ENCODE measurements at places on chromosomes 3 and 15.

- no peak for DNase-seq
These were observed 5.2 kb upstream of the LRRK1 start for GRCh38 chr15:100913961-100914360.

DNA sequence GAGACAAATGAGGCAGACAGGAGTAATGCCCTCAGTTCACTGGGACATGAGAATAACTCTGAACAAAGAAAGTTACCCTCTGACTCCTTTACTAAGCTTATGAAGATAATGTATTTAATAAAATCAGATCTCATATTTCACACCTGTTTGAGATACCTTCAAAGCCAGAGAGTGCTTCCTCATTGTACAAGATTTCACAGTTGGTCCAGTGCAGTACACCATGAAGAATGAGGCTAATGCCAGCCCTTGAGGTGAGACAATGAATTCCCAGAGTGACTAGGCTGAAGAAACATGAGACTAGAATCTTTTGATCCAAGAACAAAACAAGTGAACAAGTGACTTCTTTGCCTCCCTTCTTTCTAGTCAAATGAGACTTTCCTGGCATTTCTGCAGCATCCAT, 1133.8 kb downstream of the TUSC7 start:
- DNase-seq, result no peak

GRCh38 chr3:158420654-158421396, 150.2 kb upstream of the MLF1 start:
- peak; percentile 76 for DNase-seq

DNA sequence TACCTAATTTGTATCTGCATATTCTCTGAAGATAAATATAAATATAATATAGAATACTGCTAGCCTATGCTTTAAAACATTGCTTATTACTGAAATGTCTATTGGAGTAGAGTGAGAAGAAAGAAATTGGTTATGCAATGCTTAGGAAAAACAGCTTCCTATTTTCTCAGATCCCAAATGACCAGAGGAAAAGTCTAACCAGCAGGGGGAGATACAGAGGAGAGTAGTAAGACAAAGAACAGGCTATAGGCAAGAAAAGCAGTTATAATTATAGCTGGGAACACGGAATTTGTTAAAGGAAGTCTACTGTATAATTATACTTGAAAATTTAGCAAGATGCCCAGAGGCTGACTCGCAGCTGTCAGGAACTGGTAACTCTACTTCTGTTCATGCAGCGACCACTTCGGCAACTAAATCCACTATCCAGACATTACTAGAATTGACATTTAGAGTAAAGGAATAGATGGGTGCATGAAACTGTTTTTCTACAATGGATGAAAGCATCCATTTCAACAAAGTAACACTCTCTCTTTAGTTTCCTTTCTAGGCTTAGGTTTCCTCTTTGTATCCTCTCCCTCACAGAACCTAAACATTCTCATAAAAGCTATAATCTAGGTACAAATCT, 97.2 kb downstream of the TBC1D5 start:
- no peak for DNase-seq

- no peak for DNase-seq
These were observed 112.3 kb upstream of the NR2E3 start for GRCh38 chr15:71698030-71698429.

GRCh38 chr3:55191911-55192775, 264.3 kb upstream of the LRTM1 start:
- DNase-seq, result peak; percentile 86

- no peak for DNase-seq
These were observed 325.0 kb downstream of the CGGBP1 start for GRCh38 chr3:87733671-87734367.

DNA sequence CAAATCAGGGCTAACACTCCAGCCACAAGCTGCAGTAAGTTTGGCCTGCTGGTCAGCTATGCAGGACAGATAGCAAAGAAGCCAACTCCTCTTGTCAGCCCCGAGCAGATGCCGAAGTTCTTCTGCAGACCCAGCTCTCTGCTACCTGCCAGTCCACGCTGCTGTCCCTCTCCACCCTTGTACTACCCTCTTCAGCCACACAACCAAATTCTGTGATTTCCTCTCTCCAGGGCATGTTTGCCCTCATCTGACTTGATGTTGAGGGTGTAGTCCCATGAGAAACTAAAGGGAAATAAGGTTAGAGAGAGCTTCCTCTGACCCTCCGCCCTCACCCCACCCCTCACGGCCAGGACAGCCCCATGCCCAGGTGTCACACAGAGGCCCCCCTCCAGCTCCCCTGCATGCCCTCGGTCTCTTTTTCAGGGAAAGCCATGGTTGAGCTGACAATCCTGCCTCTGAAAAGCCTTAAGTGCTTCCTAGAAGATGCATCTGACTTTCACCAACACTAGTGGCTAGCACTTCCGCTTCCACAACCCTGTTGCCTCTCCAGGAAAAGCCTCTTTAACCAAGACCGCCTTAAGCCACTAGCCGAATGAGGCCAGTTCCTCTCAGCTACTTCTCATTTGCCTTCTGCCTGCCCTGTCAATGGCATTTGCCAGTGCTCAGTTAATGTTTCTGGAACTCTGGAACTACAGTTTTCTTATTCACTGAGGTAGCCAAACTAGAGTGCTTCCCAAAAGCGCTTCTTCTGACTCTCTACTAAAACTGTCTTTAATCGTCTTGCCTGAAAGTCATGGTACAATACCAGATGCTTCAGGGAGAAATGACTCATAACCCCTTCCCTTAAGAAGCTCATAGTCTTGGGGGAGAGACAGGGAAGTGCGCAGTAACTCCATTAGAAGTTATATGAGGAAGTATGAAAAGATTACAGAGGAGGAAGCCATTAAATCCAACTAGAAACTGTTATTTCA, 300.4 kb upstream of the STT3B start:
- no peak for DNase-seq

GRCh38 chr15:60162251-60162967, 158.3 kb downstream of the FOXB1 start:
- no peak for DNase-seq

DNA sequence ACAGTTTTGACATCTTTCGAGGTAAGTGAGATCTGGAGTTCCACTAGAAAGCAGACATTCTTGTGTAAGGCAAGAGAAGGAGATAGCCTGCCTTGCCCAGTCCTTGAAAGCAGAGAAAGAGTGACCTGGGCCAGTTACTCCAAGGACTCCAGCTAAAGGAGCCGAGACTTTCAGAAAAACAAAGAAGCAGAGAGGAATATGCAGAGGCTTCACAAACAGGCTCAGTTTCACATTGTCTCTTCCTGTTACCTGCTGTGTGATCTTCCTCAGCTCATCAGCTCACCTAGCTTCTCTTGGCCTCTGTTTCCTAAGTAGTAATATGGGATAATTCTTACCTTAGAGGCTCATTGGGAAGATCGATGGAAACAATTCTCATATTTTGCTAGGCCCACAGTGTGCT, 81.0 kb downstream of the CDC25A start:
- DNase-seq, result no peak

DNA sequence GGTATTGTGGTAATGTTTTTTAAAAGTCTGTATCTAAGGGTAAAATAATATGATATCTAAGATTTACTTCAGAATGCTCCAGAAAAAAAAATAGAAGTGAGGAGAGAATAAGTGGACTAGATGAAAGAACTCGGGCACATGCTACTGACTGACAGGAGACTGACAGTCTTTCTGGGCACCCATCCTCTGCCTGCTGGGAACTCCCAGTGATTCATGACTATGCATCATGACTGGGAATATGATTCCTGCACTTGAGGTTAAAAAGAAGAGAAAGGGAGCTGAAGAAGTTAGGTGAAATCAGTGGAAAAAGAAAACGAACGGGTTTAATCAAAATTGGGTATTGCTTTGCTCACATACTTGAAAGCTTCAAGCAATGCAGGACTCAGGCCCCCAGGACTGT, 35.7 kb upstream of the SPSB4 start:
- no peak for DNase-seq

- no peak for DNase-seq
These were observed 14.3 kb downstream of the BHLHE40 start for GRCh38 chr3:4993276-4994143.

- DNase-seq, result no peak
These were observed 12.7 kb downstream of the ZNF35 start for GRCh38 chr3:44661189-44661588.

GRCh38 chr3:84963137-84963536, 4.3 kb downstream of the CADM2 start:
- DNase-seq, result no peak
